ENCODE measurements at places on chromosomes 7 and 10.

DNA sequence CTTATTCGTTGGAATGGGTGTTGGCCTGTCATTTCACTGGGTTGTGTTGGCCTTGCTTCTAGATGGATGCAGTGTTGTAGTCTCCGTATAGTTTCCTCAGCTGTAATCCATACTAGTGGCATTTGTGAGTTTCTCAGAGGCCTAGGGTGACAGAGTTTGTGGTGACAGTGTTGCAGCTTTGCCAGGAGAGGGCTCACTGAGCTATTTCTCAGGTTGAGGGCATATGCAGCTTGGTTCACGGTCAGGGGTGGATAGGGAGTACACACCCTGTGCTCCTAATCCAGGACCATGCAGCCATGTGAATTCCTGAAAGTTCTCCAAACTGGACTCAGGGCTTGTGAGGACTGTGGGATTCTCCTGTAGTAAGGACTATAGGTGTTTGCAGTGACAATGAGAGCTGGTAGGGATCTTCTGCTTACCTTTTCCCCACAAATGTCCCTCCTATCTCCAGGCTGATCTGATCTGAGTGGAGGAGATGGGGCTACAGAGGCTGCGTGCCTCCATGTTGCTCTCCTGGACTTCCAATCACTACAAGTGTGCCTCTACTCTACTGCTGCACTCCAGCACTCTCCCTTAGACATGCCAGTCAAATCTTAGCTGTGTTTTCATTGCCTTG lies 229.0 kb downstream of the STK31 start:
- DNase-seq, result peak; percentile 5

DNA sequence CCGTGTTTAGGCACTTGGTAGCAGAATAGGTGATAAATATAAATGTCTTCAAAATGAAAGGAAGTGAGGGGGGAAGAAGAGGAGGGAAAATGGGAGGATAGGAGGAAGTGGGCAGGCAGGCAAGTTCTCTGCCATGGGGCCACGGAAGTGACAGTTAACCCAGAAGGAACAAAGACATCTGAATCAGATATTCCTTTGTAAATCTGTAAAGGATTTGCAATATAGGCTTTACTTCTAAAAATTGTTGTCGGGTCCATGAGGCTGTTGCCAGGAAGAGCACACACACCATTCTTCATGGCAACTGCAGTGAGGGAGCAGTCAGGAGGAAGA lies 23.7 kb upstream of the RASSF4 start:
- no peak for DNase-seq

DNA sequence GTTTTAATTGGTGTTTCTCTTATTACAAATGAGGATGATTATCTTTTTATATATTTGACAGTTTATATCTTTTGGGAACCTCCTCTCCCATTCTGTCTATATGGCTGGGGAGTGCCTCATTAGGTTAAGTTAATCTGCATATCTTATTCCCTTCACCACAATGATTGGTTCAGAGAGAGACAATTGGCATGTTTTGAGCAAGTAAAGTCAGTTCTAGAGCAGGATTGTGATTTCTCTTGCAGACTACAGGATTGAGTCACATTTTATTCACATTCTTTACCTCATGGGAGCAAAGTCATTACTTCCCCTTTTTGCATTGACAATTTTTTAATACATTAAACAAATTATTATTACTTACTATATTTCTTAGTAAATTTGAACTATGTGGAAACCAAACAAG lies 345.6 kb downstream of the MDFIC start:
- no peak for DNase-seq

GRCh38 chr10:124117511-124117785 lies 24.1 kb upstream of the CHST15 start:
- DNase-seq, result no peak

- no peak for DNase-seq
These were observed 361.1 kb upstream of the IGFBP3 start for GRCh38 chr7:46282155-46282554.

All from NCI-H1092 (cell line).